Right renal pelvis (tissue), 4 donors: ENCODE measurements at places on chromosomes 6 and 20.

- DNase-seq, result no peak
Measured at GRCh38 chr20:49616154-49617007, 48.4 kb upstream of the PTGIS start.

GRCh38 chr20:59149678-59150504 lies 13.7 kb upstream of the ZNF831 start:
- peak; percentile 56 for DNase-seq

GRCh38 chr6:103153016-103153415 lies 1706.7 kb downstream of the HACE1 start:
- no peak for DNase-seq

- DNase-seq, result no peak
Measured at GRCh38 chr20:16709017-16709416, 20.8 kb upstream of the SNRPB2 start.

- DNase-seq, result no peak
Measured at GRCh38 chr20:46787991-46788762, 78.7 kb downstream of the SLC2A10 start.

DNA sequence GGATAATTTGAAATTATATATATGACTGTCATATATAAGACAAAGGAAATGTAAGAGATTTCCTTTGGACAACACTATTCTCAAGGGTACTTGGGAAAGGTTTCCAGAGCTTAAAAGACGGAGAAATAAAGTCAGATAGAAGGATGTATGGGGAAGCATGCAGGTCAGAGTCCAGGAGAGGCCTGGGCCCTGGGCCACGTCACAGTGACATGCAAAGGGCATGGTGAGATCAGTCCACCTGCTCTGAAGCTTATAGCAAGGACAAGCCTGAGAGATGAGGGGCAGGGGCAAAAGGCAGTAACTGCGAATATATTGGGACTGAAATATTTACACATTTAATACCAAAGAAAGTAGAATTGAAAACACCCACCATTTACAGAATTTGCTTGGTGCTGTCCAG lies 24.6 kb upstream of the GMDS start:
- no peak for DNase-seq

- no peak for DNase-seq
Measured at GRCh38 chr6:7671076-7671475, 54.8 kb upstream of the BMP6 start.

- DNase-seq, result no peak
Measured at GRCh38 chr6:167826896-167827582, at the start of gene AFDN. TSS of gene AFDN (plus strand) at chr6:167826911. CDS start at chr6:167827133, 222 bp downstream.

- DNase-seq, result no peak
Measured at GRCh38 chr6:45045253-45045601, 282.9 kb upstream of the RUNX2 start.

DNA sequence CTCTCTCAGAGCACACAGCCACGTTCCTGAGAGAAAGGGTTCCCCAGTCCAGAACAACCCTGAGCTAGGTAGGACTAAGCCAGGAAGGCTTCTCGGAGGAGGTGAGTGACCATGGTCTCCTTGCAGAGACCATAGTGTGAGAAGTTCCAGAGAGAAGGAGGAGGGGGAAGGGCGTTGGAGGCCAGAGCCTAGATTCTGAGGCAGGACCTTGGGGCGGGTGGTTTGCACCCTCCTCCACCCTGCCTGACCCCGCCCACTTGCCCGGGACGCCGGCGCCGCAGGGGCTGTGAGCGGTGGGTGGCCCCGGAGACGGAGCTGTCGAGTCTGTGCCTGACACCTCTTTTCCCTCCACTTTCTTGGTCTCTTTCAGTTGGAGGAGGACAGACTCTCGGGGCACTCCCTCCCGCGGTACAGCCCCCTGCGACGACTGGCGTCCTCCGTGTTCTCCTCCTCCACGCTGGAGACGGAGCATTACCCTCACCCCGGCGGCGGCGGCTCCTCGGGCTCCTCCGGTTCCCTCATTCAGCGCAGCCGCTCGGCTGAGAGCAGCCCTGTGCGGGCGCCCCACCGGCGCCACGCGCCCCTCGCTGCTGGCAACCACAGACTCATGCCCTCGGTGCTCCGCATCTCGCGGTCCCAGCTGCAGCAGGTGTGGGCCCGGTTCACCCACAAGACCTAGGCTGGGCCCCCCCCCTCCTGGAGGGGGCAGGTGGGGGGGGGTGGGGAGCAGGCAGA lies 26.2 kb downstream of the TTBK1 start:
- no peak for DNase-seq

DNA sequence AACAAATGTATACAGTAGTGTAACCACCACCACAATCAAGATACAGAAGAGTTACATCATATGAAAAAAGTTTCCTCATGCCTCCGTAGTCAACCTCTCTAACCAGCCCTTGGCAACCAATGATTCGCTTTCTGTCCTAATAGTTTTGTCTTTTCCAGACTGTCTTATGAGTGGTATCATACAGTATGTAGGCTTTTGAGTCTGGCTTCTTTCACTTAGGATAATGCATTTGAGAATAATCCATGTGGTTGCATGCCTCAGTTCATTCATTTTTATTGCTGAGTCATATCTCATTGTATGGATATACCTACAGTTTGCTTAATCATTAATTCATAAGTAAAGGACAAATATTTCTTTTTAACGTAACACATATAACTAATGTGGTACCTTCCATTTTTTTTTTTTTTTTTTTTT lies 86.4 kb upstream of the RIPOR2 start:
- DNase-seq, result no peak

GRCh38 chr6:26576407-26576843 lies 20.3 kb upstream of the ABT1 start:
- DNase-seq, result no peak

DNA sequence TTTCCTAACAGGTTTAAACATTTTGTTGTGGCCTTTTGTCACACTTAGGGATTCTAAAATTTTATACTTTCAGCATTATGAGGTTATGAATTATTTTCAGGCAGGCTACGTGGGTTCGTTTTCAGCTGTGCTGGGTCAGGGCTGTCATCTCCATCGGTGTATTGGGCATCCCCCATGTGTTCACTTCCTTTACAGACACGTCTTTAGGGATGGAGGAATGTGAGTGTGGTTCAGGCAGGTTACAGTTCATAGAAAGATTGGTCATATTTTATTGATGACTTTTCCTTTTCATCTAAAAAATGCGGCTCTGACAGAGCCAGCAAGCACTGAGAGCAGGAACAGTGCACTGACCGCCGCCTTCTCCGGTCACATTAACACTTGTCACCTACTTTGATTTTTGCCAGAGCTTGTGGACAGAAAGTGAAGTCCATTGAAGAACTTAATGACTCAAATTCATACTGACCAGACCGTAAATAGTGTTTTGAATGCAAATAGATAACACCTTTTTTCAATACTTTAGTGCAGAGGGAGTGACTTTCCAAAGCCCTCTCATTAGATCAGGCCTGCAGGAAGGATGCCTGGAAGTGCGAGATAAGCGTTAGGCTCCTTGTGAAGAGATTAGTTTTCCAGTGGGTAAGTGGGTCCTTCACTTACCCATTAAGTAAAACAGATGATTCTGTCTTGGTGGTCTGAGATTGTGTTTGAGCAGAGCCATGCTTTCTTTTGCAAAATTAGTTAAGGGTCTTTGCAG lies 113.1 kb downstream of the TIAM2 start:
- no peak for DNase-seq

- DNase-seq, result no peak
Measured at GRCh38 chr6:111689946-111690345, 84.3 kb upstream of the TRAF3IP2 start.

DNA sequence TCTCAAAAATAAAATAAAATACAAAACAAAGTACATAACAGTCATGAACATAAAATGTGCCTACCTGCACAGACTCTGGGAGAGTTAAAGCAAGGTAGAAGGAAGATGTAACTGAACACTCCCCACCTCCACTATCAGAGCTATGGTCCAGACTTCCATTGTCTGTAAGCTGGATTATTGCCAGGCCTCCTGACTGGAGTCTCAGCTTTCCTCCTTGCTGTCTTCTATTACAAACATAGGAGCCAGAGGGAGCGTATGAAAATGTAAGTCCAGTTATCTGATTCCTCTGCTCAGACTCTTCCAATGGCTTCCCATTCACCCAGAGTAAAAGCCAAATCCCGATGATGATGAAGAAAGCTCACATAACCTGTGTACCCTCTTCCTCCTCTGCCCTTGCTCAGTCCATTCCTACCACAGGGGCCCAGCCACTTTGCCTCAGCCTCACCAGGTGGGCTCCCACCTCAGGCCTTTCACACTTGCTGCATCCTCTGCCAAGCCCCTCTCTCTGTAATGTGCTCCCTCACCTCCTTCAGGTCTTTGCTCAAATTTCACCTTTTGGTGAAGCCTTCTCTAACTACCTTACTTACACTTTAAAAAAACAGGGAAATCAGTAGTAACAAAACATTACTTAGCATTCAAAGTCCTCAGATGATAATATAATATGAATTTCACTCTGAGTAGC lies 194.1 kb downstream of the RIMS1 start:
- DNase-seq, result no peak

- DNase-seq, result no peak
Measured at GRCh38 chr20:45818239-45818638, 5.8 kb downstream of the UBE2C start.

GRCh38 chr6:21142741-21143140 lies 450.8 kb upstream of the SOX4 start:
- DNase-seq, result no peak

DNA sequence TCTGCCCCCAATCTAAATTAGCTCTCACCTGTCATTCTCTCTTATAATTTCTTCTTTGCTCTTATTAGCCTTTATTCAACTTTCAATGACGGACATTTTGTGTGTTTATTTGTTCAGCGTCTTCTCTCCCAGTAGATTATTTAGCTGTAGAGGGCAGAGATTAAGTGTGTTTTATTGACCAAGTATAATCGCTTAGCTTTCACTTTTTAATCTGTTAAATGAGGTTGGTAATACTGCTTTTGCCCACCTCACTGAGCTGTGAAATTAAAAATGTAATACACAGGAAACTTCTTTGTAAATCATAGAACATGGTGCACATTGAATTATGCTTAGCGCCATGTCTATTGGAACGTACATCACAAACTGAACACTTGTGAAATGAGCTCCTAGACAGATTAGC lies 3.5 kb upstream of the CCN6 start:
- no peak for DNase-seq

GRCh38 chr20:43472671-43473380 lies 15.1 kb downstream of the SRSF6 start:
- DNase-seq, result no peak

- DNase-seq, result no peak
Measured at GRCh38 chr6:131652472-131652871, 15.4 kb downstream of the ENPP3 start.

GRCh38 chr6:13872681-13873080 lies 52.1 kb upstream of the RNF182 start:
- DNase-seq, result no peak

GRCh38 chr6:51684603-51685002 lies 402.8 kb downstream of the PKHD1 start:
- DNase-seq, result no peak

GRCh38 chr6:31170600-31170881 lies at the start of gene POU5F1:
TSS of gene POU5F1 (minus strand) at chr6:31170682. CDS start at chr6:31170620, 62 bp downstream.
- no peak for DNase-seq

DNA sequence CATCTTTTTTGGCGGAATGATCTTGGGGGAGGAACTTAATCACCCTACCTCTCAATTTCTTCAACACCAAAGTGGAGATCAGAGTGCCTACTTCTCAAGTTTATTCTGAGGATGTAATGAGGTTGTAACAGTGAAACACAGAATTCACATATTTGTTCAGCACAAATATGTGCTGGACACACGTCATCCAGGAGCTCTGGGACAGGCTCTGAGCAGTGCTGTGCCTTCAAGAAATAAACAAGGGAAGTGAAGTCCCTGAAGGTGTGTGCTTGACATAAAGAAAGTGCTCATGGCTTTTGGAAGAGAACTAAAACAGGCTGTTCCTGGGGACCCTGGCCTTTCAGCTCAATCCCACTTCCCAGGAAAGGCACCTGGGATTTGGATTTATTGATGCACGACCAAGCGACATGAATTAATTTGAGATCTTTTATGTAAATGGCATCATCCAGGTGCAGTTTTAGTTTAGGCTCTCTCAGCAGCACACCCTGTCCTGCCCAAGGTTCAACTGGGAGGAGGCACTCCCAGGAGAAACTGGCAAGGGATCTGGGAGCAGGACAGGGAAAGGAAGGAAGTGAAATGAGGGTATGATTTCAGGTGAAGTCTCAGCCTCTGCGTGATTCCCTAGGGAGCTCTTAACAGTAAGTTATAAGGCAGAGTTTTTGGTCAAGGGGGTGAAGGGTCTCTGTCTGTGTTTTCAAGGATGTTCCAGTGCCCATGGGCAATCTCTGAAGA lies 211.0 kb downstream of the FOXA2 start:
- DNase-seq, result no peak

- DNase-seq, result no peak
Measured at GRCh38 chr6:69146385-69146784, 511.3 kb downstream of the ADGRB3 start.

GRCh38 chr20:21820688-21821087 lies 115.2 kb downstream of the PAX1 start:
- DNase-seq, result no peak
